Kasumi-1 (cell line): ENCODE measurements at places on chromosomes 13 and 19.
A peak's percentile ranks its signal among the peaks of the same experiment; 100 is the strongest.

GRCh38 chr19:38400361-38400760, 2.5 kb upstream of the FAM98C start:
- DNase-seq: no peak

DNA sequence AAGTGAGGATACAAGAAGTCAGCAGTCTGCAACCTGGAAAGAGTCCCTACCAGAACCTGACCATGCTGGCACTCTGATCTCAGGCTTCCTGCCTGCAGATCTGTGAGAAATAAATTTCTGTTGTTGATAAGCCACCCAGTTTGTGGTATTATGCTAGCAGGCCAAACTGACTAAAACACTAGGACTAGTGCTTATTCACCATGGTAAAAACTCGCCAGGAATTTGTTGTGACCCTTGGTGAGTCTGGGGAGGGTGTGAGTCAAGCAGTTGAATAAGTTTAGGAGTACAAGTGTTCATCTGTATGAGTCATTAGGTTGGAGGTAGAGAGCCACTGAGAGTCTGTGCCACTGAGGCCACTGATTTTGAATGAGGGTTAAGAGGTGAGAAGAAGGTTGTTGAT, 3.6 kb downstream of the ZIK1 start:
- no peak for DNase-seq

GRCh38 chr19:18814063-18814462, 17.7 kb upstream of the UPF1 start:
- no peak for DNase-seq

- no peak for DNase-seq
Measured at GRCh38 chr13:41579168-41579567, 121.8 kb downstream of the RGCC start.

DNA sequence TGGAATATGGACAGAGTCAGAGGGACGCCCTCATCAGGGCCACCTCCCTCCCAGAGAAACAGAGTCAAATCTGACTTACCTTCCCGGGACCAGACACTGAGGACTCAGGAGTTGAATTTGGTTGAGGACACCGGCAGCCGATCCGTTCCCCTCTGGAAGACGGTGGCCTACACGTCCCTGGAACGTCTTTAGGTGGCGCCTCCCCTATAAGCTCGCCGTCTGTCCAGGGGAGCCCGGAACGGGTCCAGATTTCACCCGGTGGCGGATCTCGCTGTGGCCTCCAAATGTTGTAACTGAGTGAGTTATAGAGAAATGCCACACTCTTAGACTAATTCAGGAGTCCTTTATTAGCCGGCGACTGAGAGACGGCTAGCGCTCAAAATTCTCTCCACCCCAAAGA, 9.0 kb downstream of the TNFSF14 start:
- no peak for DNase-seq

GRCh38 chr19:49442771-49443365, 1.5 kb upstream of the SLC17A7 start:
- peak; percentile 82 for DNase-seq

DNA sequence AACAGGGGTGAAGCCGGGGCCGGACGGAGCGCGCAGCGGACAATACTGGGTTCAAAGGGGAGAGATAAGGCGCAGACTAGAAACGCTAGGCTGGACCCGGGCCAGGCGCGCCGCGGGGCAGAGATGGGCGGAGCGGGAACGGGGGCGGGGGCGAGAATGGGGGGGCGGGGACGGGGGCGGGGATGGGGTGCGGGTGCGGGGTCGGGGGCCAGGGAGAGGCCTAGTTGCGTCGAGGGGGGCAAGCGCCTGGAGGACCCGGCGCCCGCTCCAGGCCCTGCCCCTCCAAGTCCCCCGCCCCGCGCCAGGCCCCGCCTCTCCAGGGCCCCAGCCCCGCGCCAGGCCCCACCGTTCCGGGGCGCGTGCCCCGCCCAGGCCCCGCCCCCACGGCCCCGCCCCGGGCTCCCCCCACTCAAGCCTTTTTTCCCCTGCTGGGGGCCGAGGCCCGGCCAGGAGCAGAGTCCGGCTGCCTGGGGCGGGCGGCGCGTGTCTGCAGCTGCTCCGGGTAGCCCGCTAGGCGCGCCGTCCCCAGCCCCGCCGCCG, at the start of gene CERS4:
TSS of gene CERS4 (plus strand) at position 449 of the 540 bp plus-strand sequence. CDS start 41,707 bp downstream, outside the sequence.
- DNase-seq: peak; percentile 45

DNA sequence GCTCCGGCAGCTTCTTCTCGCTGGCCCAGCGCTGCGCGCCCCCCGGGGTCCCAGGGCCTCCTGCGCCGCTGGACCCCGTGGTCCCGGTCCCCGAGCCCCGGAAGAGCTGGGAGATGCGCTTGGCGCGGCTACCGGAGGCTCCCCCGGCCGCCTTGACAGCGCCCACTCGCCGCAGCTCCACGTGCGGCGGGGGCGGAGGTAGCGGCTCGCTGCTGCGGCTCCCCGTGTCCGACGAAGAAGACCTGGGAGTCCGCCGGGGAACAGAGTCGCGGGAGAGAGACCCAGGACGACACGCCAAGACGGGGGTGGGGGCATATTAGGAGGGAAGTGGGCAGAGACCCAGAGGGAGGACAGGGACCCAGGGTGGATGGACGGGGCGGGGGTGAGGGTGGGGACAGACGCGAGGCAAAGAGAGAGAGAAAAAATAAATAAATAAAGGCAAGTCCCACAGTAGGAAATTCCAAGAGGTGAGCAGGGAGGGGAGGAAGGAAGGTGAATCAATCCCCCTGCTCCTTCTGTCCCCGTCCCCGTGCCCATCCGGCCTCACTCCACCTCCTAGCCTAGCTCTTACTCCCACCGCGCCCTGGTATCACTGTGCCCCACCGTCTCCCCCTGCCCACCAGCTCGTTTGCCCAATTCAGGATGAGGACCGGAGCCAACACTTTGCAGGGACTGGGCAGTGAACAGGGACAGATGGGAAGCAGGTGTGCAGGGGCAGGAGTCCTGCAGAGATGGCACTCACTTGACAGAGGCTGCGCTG, 826 bp downstream of the RASIP1 start:
- no peak for DNase-seq
